ENCODE measurements at places on chromosomes 5 and 9.

- DNase-seq = no peak
Measured at GRCh38 chr5:135578685-135579341, at the start of gene CXCL14. Gene CXCL14, minus strand, starts transcription at chr5:135578991. Its CDS starts 213 bp downstream, at chr5:135578778.

- no peak for DNase-seq
Measured at GRCh38 chr9:87149799-87150198, 202.5 kb upstream of the GAS1 start.

DNA sequence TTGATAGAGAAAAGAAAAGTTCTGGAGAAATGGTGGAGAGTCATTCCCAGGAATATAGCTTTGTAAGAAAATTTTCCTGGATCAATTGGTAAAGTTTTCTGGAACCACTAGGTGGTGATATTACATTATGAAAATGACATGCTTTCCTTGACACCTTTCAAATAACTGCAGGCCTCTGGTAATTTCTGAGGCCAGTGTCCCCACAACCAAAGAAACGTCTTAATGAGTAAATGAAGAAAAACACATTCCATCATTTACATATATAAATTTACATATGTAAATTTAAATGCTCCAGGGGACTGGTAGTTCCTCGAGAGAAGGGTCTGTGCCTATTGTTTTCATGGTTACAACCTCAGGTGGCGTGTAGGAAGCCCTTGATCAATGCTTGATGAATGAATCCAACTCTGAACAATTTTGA lies 17.2 kb upstream of the RGS3 start:
- DNase-seq = peak; percentile 20

DNA sequence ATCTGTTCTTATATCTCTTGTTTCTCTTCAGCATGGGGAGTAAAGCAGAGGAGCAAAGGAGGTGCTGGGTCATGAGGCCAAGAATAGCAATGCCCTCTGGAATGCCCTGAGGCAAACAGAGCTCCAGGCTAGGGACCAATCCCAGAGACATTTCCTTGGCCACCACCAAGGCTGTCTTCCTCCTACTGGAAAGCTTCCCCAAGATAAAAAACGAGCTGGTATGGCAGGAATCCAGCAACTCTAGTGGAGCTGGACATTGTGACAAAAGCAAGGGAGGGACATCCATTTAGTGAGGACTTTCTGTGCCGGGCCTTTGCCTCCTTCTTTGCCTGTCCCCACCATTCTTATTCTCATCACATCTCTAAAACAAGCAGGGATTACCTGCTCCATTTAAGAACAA lies 161.6 kb downstream of the ASTN2 start:
- DNase-seq = no peak

- DNase-seq = no peak
Measured at GRCh38 chr5:160359816-160360215, 10.6 kb downstream of the C1QTNF2 start.

DNA sequence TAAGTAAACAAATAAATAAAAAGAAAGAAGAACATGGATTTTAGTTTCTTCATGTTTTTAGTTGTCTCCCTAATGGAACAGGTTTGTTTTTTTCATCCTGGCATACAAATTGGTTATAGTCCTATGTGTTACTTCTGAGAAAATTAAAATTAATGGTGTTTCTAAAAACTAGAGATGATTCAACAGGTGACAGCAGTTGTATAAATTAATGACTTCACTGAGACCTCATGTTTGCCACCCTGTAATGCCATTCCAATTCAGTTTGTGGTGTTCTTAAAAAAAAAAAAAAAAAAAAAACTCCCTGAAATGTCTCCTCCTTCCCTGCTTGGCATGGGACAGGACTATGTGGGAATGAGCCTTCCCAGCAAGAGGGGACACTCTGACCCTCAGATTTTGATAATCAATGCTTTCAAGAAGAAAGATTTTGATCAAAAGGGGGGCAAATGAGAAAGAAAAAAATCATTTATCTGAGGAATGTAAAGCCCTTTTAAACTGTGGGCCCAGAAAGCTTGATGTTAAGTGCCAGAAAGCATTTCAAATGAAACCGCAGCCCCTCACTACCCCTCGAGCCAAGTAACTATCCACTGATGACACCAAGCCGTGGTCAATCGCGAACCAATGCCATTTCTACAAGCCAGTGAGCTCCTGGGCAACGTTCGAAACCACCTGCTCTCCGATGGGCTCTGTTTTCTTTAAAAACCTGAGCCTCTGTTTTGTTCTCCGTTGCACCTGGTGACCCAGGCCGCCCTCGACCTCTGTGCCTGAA lies 941 bp downstream of the EXD3 start:
- no peak for DNase-seq

GRCh38 chr5:157519579-157520253 lies 55.9 kb downstream of the ADAM19 start:
- no peak for DNase-seq

DNA sequence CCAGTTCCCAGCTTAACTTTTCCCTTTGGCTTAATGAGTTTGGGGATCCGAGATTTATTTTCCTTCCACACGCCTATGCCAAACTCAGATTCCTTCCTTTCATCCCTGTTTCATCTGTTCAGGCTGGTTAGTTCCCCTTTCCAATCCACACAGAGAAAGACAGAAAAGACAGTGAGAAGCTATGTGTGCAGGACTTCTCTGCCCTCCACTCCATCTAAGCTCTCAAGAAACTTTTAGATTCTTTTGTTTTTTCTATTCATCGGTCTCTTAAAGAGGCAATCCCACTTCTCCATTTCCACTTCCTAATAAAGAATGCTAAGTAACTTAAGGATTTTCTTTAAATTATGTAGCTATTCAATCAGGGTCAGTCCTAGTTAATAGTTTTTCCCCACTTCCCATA lies 11.2 kb downstream of the ITGA1 start:
- DNase-seq = no peak

DNA sequence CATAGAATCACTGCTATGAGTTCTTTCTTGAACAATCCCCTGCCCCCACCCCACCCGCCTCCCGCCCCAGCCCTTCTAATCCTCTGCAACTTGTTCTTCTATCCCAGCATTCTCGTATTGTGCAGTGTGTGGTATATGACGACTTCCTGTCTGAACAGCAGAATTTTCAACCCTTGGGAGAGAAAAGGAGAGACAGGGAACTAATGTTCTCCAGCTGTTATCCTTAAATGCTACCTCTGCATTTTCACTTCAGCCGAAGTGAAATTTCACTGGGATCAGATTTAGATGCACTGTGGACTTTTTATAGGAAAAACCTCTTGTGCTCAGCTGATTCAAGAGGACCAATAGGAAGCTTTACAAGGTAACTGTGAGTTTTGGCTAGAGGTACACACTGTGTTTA lies 2.2 kb downstream of the FBXL7 start:
- DNase-seq = no peak

GRCh38 chr5:134877159-134877558 lies 3.0 kb downstream of the TXNDC15 start:
- no peak for DNase-seq

DNA sequence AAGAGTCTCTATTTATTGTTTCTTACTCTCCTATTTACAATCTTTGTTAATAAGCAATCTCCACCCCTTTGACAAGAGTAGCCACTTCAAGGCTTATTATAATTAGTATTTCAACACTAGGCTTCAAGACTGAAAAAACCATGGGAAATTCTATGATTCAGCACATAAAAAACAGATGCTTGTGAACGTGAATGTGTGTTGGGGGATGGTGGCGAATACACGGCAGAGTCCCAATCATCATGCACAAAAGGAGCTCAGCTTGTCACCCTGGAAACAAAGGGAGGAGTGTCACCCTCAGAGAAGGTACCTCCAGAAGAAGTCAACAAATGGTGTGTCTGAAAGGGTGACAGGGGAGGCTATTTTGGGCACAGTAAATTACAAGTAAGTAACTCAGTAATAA lies 157.2 kb upstream of the RETREG1 start:
- DNase-seq = peak; percentile 32

DNA sequence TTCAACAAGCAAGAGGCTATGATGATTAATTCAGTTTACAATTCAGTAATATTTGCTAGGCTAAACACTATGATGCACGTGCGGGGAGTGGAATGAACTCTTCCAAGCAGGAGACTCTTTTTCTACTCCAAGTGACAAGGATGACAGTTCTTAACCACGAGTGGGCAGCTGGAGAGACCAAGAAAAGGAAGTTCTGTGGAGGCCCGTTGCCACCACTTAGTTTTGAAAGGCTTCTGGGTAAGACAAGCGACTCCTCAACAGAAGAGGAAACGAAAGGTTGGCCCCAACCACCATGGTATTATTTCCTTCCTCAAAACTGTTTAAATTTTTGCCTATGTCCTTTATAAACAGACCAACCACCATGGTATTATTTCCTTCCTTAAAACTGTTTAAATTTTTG lies 2.8 kb downstream of the DCAF12 start:
- no peak for DNase-seq

GRCh38 chr5:148966348-148966747 lies 96.5 kb downstream of the SH3TC2 start:
- DNase-seq = no peak

GRCh38 chr5:172800088-172800551 lies 29.1 kb upstream of the DUSP1 start:
- no peak for DNase-seq

DNA sequence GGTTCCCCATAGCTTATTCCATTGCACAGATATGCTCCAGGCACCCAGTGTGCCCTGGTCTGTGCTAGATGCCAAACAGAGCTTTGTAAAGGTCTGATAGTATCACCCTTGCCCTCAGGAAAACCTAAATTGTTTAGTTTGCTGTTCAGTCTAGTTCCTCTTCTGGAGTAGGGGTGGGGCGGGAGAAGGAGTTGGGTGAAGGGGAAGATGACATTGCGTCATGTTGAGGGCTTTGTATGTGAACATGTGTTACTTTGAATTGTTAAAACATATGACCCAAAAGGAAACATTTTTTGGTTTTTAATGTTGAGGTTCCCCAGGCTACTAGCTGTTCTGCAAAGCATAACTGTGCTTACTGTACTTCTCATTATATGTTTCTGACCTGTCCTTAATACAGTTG lies 40.6 kb downstream of the HACD4 start:
- DNase-seq = no peak

DNA sequence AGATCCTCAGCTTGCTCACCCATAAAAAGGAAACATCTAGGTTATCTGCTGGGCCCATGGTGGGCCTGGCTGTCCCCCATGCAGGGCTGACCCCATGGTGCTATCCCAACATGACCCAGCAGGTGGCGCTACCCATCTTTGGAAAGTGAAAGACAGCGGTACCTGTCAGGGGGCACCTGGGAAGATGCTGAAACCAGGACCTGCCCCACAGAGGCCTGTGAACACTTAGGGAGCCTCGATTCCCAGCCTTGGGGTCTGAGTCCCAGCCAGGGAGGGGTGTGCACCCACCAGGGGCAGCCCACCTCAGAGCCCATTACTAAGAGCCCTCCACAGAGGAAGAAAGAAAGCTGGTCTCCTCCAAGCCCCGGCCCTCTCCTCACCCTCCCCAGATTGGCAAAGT lies 46.6 kb upstream of the IPPK start:
- peak; percentile 40 for DNase-seq

GRCh38 chr9:99239341-99240060 lies 17.4 kb downstream of the SEC61B start:
- no peak for DNase-seq

DNA sequence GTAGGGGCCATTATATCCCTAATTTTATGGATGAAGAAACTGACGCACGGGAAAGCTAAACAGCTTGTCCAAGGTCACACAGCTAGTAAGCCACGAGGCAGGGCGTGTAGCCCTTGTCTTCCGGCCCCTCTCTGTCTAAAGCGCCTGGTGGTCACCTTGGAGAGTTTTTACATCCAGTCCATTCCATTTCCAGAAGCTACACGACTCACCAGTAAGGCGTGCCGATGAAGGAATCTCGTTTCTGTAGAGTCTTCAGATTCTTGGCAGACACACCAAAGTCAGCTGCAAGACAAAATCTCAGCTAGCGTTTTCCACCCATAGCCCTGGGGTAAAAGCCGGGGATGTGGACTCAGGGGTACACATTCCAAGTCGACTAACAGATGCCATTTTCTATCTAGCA lies 80.5 kb downstream of the STK10 start:
- no peak for DNase-seq

- DNase-seq = no peak
Measured at GRCh38 chr5:88551724-88552345, 283.2 kb upstream of the TMEM161B start.

GRCh38 chr9:105259274-105259673 lies 14.8 kb downstream of the SLC44A1 start:
- no peak for DNase-seq

GRCh38 chr9:124213396-124213795 lies 44.4 kb upstream of the NEK6 start:
- no peak for DNase-seq

DNA sequence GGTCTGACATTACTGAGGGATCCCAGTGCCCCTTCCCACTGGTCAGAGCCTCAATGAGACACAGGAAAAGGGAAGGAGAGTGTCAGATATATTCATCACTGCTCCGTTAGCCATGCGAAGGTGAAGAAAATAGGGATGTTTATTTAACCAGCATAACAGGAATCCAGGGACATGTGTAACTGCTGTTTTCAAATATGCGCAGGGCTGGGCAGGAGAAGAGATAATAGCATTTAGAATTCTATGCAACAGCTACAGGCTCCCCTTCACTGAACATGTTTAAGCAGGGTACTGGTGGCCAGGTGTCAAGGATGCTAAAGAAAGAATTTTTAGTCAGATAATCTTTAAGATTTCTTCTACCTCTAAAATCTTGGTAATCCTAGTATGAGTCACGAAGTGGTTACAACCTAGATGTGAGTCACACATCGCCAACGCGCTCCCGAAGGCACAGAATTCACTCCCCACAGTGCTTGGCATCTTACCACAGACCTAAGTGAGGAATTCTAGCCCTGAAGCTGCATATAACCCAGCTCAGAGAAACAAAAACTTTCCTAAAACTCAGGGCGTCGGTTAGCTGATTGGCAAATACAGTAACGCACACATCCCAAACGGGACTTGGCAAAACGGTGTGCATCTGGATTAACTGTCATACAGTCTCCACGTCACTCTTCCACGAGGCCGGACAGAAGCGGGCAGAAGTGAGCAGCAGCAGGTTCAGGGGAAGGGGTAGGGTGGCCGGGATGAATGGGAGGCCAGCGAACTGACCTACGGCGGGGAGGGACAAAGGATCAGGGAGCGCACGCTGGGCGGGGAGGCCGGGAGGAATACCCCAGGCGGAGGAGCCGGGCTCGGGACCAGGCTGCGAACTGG lies 1.1 kb downstream of the CTNNAL1 start:
- no peak for DNase-seq

DNA sequence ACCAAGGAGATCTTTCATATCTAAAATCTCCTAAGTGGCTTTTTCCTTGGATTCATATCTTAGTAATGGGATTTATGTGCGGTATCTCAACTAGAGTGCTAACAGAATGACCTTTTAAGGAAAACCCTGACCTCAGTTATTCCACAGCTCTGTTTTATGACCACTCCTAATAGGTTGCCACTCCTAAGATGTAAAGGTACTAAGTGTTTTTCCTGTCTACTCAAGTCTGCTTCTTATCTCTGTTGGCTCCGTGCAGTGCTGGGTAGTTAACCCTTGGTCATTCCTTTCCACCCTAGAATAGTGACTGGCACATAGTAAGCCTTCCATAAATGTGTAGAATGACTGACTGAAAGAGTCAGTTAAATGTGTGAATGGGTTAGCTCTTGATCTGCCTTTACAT lies 161.4 kb downstream of the DOCK2 start:
- DNase-seq = no peak
